Stimulated activated CD8-positive, alpha-beta memory T cell treated with anti-CD3 and anti-CD28 coated beads, Interleukin-4, amount 100 ng/mL, for 1 hour (primary cell): ENCODE measurements at places on chromosomes 11 and 22.

DNA sequence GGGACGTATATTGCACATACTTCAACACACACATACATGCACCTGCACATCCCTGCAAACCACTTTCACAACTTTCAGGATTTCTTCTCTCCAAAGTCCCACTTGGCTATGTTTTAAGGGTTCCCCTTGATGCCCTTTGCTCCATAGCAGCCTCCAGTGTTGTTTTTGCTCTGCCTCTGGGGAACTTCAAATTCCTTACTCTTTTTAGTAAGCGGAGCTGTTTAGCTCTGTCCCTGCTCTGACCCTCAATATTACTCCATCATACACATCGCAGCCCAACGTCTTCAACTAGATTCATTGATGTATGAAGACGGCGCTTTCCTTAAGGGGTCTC lies 18.3 kb downstream of the PRR5L start:
- no peak for DNase-seq

DNA sequence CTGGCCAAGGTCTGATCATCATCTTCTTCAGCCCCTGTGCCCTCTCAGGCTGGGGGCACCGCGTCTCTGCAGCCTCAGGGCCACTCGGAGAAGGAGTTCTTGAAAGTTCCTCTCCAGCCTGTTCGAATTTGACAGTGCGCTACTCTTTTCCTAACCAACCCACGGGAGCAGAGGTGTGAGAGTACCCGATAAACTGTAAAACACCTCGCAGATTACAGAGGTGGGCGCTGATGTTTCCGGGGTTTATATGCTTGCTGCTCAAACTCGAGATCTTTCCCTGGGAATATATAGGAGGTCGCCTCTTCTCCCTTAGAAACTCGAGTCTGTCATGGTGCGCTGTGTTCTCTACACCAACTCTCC lies 515 bp downstream of the CTR9 start:
- no peak for DNase-seq

GRCh38 chr22:44045145-44045544 lies 21.0 kb downstream of the PARVB start:
- DNase-seq = no peak

- no peak for DNase-seq
Measured at GRCh38 chr11:17585911-17586695, 39.0 kb downstream of the OTOG start.

- no peak for DNase-seq
Measured at GRCh38 chr11:71568704-71569349, 3.5 kb downstream of the KRTAP5-10 start.

DNA sequence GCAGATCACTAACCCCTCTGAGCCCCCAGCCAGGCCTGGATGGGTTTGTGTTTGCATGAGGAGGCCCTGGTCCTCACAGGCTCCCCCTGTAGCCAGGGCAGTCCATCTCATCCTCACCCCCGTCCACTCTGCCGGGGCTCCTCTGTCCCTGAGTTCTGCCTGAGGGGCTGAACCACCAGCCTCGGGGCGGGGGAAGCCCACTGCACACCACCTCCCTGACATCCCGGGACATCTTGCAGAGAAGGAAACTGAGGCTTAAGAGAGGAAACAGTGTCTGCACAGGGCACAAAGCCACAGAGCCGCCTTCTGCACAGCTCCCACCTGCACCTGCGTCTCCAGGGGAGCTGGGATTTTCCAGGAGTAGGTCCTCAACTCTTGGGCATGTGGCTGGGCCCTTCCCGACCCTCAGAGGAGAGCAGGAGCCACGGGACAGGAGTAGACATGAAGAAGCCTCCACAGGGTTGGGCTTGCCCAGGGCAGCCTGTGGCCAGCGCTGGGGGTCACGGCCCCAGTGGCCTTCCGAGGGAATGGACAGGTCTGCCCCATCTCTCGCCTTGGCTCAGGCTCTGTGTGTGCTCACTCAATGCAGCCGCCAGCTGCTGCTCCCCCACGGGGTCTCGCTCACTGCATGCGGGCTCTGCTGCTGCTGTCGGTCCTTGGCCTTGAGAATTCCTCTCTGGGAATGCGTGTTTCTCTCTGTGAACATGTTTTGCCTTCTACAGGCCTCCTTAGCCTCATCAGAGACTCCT lies 45.4 kb upstream of the CCDC188 start:
- no peak for DNase-seq

- no peak for DNase-seq
Measured at GRCh38 chr22:35023692-35024363, 42.1 kb upstream of the ISX start.

DNA sequence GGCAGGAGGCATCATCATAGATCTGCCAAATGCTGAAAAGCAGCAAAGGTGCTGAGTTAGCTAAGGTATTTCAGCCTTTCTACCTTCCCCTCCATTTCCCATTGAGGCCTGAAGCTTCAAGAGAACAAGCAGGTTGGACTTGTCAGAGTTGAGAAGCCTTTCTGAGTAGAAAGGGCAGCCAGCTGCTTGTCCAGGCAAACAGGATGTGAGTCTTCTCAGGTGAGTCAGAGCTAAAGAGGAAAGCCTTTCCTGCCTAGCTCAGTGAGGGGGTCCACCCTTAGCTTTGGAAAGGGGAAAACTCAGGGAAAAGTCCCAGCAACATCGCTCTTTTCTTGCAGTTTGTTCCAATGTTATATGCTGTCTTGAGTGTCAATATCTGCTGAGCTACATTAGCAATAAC lies 13.2 kb upstream of the MPZL2 start:
- DNase-seq = no peak

DNA sequence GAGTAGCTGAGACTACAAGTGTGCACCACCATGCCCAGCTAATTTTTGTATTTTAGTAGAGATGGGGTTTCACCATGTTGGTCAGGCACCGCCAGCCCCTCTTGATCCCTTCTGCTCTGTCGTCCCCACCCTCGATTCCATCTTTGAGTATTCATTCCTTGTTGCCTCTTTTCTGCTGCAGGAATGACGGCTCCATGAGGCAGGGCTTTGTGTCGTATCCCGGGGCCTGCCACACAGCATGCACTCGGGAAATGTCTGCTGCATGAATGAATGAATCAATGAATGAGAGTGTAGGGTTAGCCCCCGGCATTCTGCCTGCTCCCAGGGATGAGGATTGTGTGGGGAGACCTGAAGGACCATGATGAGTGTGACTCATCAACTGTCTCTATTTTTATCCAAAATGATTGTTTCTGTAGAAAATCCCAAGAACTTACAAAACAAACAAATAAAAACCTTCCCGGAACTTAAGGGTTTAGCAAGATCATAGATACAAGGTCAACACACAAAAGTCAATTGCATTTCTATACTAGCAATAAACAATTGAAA lies 54.6 kb upstream of the SLC22A12 start:
- DNase-seq = no peak

GRCh38 chr11:60941371-60942119 lies 10.4 kb downstream of the SLC15A3 start:
- no peak for DNase-seq

- DNase-seq = no peak
Measured at GRCh38 chr22:34427436-34427835, 507.2 kb upstream of the LARGE1 start.

DNA sequence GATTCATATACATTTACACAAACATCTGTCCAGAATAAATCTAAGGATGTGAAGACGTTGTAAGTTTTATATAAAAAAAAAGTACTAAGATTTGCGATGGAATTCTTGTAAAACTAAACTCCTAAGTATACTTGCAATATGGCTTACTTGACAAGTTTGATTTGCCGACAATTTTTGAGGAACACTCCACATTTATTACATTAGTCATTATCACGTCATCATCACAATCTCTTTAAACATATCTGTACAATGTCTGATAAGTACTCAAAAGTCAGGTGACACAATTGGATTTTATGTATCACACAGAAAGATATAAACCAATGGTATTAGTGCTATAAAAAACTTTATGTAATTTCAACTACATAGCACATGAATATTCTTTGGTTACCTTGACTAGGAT lies 30.4 kb downstream of the IMMP1L start:
- no peak for DNase-seq
